ENCODE measurements at places on chromosomes 7 and 10. TPM values are rescaled to one million over a fixed set of nuclear protein-coding genes. Genes with fewer than 3 reads are reported as not detected.

CLDN15 gene
- 10.0 TPM for total RNA-seq

TRIM73 gene
- total RNA-seq: 0.86 TPM

POU6F2 gene
- 3.9 TPM for total RNA-seq

CYP2C9 gene
- total RNA-seq: 1.4 TPM

APBB1IP gene
- 0.16 TPM for total RNA-seq

LRWD1 gene
- 25.3 TPM for total RNA-seq

- H3K36me3 ChIP-seq: no peaks in the 10 kb centered on the region
- H3K4me3 ChIP-seq: no peak overlapping the region
- DNase-seq: no peak
- H3K27me3 ChIP-seq: no peaks in the 10 kb centered on the region
Measured at GRCh38 chr10:33410096-33410859, 75.8 kb upstream of the NRP1 start.

DNA sequence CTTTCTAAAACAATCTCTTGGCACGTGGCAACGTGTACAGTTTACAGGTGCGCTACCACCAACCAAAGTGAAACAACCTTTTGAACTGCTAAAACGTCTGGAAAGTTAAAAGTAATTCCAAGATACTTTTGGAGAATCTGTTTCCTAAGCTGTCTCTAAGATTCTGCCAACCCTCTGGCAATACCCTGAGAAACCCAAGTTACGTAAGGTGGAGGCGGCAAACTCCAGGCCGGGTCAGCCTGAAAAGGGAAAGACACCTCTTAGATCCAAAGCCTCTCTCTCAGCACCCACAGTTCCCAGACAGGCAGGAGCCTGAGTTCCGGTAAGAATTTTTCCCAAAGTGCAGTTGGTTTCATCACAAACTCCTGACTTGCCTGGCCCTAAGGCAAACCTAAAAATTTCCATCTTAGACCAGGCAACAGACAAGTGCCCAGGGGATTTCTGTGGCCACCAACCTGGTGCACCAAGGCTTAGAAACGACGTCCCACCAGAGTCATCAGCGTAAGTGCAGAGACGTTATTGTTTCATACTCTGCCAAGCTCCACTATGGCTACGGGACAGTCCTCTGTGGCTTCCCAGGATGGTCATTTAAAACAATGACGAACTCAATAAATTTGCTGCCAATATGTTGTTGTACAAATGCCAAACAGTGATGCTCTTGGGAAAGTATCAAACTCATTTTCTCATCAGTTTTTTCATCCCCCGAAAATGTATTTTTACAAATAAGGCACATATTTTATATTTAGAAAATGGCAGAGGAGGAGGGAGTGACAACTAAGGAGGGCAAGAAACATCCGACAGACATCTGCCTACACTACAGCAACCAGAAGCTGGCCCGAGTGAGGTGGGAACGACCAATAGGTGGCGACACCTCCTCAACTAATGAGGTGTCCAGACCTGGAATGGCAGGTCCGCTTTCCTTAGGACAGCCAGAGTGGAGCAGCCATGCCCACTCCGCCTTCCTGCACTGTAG lies 205.8 kb upstream of the FRMD4A start:
- no peaks in the 10 kb centered on the region for H3K27me3 ChIP-seq
- H3K4me3 ChIP-seq: no peak overlapping the region
- DNase-seq: peak; percentile 84
- H3K4me1 ChIP-seq: peaks cover 55% of the 10 kb centered on the region
- no peak overlapping the region for H3K27ac ChIP-seq

DNA sequence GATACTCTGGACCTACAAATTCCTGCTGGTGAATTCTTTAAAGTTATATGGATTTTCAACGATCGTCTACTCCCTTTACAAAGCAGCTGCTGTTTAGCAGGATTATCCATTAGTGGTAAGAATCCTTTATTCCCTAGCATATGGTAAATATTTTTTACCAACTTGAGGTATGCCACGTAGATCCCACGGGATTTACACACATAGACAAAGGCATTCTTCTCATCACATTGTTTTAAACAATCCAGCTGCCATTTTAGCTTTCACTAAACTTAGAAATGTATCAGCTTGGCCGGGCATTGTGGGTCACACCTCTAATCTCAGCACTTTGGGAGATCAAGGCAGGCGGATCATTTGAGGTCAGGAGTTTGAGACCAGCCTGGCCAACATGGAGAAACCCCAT lies 148.0 kb upstream of the SH2B2 start:
- no peaks in the 10 kb centered on the region for H3K36me3 ChIP-seq
- H3K27me3 ChIP-seq: no peaks in the 10 kb centered on the region
- no peak overlapping the region for H3K27ac ChIP-seq
- no peak for DNase-seq
- no peak overlapping the region for H3K4me3 ChIP-seq
- peaks cover 7% of the 10 kb centered on the region for H3K4me1 ChIP-seq

GRCh38 chr10:29712108-29712507 lies 77.3 kb upstream of the SVIL start:
- H3K4me3 ChIP-seq: no peak overlapping the region
- H3K4me1 ChIP-seq: peaks cover 24% of the 10 kb centered on the region
- no peaks in the 10 kb centered on the region for H3K27me3 ChIP-seq
- DNase-seq: peak; percentile 70

DNA sequence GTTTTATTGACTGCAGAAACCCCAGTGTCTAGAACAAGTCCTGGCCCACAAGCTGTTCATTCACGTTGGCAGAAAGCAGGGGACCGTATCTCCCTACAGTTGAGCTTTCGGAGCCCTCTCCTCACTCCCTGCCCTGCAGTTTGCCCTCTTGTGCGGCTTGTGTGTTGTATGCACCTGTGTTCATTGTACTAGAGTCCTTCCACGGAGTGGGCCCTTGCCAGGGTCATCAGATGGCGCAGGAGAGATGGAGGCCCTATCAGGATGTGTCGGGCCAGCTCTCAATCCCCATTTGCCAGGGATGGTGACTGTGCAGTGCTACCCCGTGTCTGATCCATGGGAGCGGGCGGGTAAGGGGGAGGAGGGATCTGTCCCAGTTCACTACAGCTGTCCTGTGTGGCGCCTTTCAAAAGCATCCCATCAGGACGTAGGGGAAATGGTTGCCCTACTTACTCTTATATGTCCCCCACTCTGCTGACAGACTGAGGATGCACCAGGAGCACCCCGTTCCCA lies 77.4 kb upstream of the PRR15 start:
- no peak for DNase-seq
- no peaks in the 10 kb centered on the region for H3K36me3 ChIP-seq
- H3K4me3 ChIP-seq: no peak overlapping the region
- H3K27ac ChIP-seq: peak overlapping the region; percentile 15
- H3K4me1 ChIP-seq: peaks cover 29% of the 10 kb centered on the region

DNA sequence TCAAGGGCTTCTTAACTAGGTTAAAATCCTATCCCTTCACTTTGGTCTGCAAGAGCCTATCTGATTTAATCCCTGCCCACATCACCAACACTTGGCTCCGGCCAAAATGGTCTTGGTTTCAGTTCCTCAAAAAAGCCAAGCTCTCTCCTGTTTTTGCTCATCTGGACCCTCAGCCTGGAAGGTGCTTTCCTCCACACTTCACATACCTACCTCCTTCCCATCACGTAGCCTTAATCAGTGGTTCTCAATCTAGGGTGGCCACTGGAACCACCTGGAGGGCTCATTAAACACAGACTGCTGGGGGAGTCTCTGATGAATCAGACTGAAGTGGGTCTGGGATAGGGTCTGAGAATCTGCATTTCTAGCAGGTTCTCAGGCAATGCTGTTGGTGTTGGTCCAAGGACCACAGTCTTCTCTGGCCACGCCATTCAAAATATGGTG lies 227.0 kb upstream of the AOAH start:
- no peak overlapping the region for H3K27ac ChIP-seq
- no peaks in the 10 kb centered on the region for H3K27me3 ChIP-seq
- H3K4me3 ChIP-seq: no peak overlapping the region

DNA sequence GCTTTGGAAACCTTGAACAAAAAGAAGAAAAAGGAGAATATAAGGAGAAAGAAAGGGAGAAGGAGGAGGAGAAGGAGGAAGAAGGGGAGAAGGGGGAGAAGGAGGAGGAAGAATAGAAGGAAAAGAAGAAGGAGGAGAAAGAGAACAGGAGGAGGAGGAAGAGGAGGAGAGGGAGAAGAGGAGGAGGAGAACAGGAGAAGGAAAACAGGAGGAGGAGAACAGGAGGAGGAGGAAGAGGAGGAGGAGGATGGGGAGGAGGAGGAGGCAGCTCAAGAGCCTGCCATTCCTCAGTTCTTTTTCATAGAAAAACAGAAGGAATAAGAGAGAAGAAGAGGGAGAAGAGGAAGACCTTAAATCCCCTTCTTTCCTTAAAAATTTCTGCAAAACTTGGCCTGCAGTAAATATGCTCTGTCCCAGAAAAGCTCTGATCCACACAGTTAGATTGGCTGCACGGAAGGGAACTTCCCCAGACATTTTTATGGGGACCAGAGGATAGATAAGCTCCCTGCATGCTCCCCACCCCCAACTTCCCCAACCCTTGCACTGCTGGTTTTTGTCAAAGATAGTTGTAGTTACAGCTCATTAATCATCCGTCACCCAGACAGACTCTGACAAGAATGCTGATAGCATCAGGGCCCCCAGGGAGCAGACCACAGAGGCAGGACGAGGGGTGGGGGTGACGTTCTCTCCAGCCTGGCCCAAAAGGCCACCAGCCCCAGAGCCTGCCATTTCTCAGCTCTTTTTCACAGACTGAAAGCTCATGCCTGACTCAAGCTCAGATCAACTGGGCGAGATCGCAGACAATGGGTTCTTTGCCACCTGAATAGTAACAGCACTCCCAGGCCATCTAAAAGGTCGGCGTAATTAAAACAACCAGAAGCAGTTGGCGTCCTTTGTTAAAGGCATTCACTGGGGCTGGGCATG lies 34.5 kb upstream of the LYZL1 start:
- no peaks in the 10 kb centered on the region for H3K36me3 ChIP-seq
- H3K4me1 ChIP-seq: peaks cover 65% of the 10 kb centered on the region

GRCh38 chr7:116699722-116700120 lies 27.7 kb downstream of the MET start:
- H3K27me3 ChIP-seq: no peaks in the 10 kb centered on the region
- H3K27ac ChIP-seq: peak overlapping the region; percentile 51
- peaks cover 25% of the 10 kb centered on the region for H3K4me1 ChIP-seq
- H3K36me3 ChIP-seq: no peaks in the 10 kb centered on the region
- no peak overlapping the region for H3K4me3 ChIP-seq

- no peaks in the 10 kb centered on the region for H3K27me3 ChIP-seq
Measured at GRCh38 chr10:95459446-95460045, 101.6 kb downstream of the SORBS1 start.

DNA sequence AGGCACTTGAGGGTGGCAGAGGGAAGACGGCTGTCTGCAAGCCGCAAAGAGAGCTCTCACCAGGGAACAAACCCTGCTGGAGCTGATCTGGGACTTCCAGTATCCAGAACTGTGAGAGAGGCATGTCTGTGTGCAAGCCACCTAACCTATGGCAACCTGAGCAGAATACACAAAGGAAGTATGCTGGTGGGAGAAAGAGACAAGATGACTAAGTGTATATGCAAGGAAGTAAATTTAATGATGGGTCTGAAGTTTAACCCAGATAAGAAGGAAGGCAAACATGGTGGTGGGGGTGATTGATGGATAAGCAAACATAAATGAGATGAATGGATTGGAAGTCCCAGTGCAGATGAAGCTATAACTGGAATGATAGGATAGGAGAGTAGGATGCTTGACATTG lies 293.3 kb downstream of the TWIST1 start:
- H3K4me1 ChIP-seq: no peaks in the 10 kb centered on the region
- H3K27ac ChIP-seq: no peak overlapping the region
- no peak for DNase-seq
- no peaks in the 10 kb centered on the region for H3K27me3 ChIP-seq

DNA sequence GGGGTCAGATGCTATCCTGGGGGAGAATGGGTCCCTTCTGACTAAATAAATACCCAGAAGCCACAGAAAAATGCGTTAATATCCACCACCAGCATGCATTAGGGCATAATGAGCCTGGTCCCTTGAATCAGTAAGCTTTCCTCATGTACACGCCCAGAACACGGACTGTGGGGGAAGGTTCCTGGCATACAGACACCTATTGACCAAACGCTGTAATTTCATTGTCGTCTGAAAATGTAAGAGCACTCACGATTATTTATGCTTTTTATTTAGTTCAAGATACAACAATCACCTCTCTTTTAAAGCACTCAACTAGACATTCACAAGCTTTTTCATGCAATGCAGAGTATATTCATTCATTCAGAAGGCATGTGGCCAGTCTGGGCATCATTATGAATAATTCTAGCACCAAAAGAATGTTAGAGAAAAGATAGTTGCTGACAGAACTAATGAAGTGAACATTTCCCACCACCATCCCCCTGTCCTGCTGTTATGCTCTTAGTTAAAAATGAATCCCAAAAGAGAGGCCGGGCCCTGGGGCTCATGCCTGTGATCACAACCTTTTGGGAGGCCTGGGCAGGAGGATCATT lies 101.0 kb downstream of the SVIL start:
- no peak for DNase-seq
- H3K4me1 ChIP-seq: peaks cover 38% of the 10 kb centered on the region
- H3K27me3 ChIP-seq: no peaks in the 10 kb centered on the region
- H3K4me3 ChIP-seq: no peak overlapping the region

DNA sequence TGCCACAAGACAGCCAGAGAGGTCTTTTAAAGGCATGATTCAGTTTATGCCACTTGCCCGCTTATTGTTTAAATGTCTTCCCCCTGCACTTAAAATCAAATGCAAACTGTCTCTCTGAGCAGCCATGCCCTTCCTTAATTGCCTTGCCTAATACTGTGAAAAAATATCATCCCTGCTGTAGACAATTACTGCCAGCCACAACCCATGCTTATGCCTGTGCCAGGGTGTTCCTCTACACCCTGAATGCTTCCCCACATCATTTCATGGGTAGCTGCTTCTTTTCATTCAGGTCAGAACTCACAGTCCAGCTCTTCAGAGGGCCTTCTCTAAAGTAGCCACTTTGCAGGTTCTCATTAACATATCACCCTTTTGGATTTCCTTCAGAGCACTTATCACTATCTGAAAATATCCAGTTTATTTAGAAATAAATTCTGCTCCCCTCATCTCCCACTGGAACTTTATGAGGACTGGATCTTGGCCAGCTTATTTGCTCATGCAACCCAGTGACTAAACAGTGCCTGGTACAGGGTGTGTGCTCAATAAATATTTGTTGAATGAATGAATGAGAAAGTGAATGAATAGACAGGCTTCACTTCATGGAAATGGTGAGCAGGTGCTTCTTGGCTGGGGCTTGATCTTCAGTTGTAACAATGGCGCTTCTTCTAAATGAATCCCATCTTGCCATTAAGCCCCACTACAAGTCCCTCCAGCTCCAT lies 162.4 kb upstream of the MDFIC start:
- H3K36me3 ChIP-seq: no peaks in the 10 kb centered on the region
- H3K4me1 ChIP-seq: no peaks in the 10 kb centered on the region
- H3K27me3 ChIP-seq: no peaks in the 10 kb centered on the region
- no peak overlapping the region for H3K27ac ChIP-seq
- no peak overlapping the region for H3K4me3 ChIP-seq

- DNase-seq: no peak
- no peak overlapping the region for H3K27ac ChIP-seq
- no peak overlapping the region for H3K4me3 ChIP-seq
Measured at GRCh38 chr7:99003419-99003818, 125.1 kb downstream of the TRRAP start.

- peaks cover 30% of the 10 kb centered on the region for H3K4me1 ChIP-seq
- H3K27ac ChIP-seq: no peak overlapping the region
- no peaks in the 10 kb centered on the region for H3K36me3 ChIP-seq
- H3K27me3 ChIP-seq: no peaks in the 10 kb centered on the region
Measured at GRCh38 chr10:115948465-115948864, 324.5 kb downstream of the GFRA1 start.

GRCh38 chr10:1824928-1825327 lies 87.6 kb upstream of the ADARB2 start:
- H3K27me3 ChIP-seq: no peaks in the 10 kb centered on the region
- H3K36me3 ChIP-seq: no peaks in the 10 kb centered on the region
- H3K4me1 ChIP-seq: no peaks in the 10 kb centered on the region
- no peak overlapping the region for H3K4me3 ChIP-seq
- no peak overlapping the region for H3K27ac ChIP-seq

Measured in Caco-2 (cell line).